ENCODE measurements at places on chromosomes 1 and 21.

- DNase-seq, result no peak
Measured at GRCh38 chr1:85274969-85275453, 1.4 kb downstream of the BCL10 start.

GRCh38 chr1:21629971-21630370 lies 39.2 kb downstream of the RAP1GAP start:
- DNase-seq, result no peak

DNA sequence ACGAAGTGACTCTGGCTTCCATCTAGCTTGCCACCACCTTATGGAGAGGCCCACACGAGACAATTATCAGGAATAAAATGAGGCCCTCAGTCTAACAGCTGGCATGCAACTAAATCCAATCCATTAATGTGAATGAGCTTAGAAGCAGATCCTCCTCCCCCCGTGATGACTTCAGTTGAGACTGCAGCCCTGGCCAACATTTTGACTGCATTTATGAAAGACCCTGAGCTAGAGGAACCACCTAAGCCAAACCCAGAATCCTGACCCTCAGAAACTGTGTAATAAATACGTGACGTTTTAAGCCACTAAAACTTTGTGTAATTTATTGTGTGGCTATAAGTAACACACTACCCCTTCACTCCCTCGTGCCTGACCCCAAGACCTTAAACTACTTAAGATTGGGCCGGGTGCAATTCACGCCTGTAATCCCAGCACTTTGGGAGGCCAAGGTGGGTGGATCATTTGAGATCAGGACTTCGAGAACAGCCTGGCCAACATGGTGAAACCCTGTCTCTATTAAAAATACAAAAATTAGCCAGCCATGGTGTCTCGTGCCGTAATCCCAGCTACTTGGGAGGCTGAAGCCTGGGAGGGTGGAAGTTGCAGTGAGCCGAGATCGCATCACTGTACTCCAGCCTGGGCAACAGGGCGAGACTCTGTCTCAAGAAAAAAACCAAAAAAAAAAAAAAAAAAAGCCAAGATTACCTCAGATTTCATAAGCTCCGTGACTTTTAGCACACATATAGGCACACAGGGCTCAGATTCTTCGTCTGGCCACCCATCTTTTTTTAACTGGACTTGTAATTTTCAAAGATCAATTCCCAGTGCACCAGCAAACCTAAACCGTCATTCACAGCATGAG lies 72.5 kb downstream of the ENAH start:
- DNase-seq, result no peak

GRCh38 chr1:92218559-92218958 lies 844 bp downstream of the C1orf146 start:
- DNase-seq, result no peak

DNA sequence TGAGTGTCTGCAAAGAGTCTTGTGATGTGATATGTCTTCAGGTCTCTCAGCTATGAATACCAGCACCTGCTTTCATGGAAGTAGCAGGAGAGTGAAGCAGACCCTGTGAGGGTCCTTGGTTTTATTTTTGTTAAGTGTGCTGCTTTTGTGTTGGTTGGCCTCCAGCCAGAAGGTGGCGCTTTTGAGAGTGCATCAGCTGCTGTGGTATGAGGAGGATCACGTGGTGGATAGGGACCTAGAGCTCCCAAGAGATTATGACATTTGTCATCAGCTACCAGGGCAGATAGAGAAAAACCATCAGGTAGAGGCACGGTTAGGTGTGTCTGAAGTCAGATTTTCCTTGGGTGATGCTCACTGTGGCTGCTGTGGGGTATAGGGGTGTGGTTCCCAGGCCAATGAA lies 1232.1 kb downstream of the MRPL39 start:
- DNase-seq, result peak; percentile 44

DNA sequence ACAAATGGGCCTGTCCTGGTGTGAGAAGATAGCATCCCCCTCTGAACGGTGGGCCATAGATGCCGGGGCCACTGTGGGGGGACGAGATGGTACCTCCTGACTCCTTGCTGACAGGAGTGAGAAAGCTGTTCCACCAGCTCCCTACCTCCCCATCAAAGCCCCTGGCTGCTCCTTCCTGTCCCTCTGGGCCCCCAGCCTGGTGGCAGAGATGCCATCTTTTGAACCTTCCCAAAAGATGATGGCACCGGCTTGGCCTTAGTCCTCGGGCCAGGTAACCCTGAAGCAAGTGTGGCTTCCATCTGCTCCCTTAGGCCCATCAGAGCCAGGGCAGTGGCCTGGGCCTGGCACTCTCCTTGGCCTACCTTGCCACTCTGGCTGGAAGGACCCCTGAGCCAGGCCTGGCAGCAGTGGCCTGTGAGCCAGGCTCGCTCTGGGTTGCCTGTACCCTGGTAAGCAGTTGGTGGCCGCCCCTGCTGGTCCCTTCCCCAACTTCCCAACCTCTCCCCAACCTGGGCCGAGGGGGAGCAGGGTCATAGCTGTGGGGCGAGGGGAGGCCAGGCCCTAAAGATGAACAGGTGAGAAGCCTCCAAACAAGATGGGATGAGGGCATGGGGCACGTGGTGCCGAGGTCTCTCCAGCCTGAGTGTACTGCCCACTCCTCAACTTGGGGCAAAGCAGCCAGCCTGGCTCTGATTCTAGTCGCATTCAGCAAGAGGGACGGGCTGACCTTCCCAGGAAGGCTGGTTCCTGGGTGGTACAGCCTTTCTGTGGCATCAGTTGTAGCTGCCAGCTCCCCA lies 34.7 kb downstream of the ZBTB17 start:
- peak; percentile 19 for DNase-seq

DNA sequence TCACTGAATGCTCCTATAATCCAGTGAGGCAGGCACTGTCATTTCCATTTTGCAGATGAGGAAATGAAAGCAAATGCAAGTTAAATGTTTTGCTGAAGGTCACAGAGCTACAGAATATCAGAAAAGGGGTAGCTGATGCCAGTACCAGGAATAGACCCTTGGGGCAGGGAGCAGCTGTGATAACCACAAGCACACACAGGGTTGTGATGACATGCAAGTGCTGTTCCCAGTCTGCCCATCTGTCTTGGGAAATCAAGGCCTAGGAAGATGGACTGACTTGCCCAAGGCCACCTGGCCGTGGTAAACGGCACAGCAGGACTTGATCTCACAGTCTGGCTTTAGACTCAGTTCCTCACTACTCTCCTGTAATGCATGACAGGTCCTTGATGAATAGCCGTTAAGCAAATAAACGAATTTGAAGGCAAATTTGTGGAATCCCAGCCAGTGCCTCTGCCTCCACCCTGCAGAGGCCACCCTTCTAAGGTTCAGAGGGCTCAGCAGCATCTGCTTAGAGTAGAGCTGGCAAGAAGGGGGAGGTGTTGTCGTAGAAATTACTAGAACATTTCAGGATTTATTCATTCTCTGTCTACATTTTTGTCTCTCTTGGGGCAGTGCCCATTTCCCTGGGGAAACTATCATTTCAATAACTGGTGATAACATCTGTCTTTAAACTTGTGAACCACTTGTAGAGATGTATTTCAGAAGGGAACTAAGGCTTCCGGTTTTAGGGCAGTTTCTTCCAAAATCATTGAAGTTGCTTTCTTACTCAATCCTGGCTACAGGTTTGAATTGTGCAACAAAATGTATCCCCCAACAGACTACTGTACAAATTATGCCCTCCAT lies 53.2 kb upstream of the MRPS6 start:
- DNase-seq, result no peak

DNA sequence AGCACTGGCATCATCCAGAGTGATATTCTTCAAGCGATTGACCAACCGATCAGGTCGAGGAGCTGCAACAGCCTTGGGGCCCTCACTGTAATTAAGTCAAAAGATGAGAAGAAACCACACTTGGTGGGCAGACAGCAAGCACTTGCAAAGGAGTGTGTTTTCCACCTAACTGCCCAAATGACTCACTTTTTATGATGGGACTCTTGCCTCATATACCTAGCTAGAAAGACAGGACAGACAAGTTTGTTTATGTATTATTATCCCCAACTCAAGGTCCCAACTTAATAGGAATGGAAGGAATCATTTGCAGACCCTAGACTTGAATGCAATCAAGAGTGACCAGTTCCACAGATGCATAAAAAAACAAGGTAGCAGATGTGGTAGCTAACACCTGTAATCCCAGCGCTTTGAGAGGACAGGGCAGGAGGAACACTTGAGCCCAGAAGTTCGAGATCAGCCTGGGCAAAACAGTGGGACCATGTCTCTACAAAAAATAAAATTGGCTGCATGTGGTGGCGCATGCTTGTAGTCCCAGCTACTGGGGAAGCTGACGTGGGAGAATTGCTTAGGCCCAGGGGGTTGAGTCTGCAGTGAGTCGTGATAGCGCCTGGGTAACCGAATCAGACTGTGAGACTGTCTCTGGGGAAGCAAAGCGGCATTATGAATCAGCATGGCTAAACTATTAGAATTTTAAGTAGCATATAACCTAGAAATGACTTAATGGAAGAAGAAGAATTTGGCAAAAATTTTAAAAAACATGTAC lies 2.3 kb upstream of the NRAS start:
- peak; percentile 31 for DNase-seq

- no peak for DNase-seq
Measured at GRCh38 chr1:163813251-163813650, 491.5 kb downstream of the NUF2 start.

DNA sequence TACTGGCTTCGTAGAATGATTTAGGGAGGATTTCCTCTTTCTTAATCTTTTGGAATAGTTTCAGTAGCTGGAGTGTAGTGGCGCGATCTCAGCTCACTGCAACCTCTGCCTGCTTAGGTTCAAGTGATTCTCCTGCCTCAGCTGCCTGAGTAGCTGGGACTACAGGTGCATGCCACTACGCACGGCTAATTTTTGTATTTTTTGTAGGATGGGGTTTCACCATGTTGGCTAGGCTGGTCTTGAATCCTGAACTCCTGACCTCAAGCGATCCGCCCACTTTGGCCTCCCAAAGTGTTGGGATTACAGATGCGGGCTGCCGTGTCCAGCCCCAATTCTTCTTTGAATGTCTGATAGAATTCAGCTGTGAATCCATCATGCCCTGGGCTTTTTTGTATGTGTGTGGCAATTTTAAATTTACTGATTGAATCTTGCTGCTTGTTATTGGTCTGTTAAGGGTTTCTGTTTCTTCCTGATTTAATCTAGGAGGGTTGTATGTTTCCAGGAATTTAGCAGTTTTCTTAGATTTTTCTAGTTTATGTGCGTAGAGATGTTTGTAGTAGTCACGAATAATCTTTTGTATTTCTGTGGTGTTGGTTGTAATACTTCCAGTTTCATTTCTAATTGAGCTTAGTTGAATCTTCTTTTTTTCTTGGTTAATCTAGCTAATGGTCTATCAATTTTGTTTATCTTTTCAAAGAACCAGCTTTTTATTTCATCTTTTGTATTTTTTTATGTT lies 15.3 kb downstream of the MAN1C1 start:
- peak; percentile 19 for DNase-seq

DNA sequence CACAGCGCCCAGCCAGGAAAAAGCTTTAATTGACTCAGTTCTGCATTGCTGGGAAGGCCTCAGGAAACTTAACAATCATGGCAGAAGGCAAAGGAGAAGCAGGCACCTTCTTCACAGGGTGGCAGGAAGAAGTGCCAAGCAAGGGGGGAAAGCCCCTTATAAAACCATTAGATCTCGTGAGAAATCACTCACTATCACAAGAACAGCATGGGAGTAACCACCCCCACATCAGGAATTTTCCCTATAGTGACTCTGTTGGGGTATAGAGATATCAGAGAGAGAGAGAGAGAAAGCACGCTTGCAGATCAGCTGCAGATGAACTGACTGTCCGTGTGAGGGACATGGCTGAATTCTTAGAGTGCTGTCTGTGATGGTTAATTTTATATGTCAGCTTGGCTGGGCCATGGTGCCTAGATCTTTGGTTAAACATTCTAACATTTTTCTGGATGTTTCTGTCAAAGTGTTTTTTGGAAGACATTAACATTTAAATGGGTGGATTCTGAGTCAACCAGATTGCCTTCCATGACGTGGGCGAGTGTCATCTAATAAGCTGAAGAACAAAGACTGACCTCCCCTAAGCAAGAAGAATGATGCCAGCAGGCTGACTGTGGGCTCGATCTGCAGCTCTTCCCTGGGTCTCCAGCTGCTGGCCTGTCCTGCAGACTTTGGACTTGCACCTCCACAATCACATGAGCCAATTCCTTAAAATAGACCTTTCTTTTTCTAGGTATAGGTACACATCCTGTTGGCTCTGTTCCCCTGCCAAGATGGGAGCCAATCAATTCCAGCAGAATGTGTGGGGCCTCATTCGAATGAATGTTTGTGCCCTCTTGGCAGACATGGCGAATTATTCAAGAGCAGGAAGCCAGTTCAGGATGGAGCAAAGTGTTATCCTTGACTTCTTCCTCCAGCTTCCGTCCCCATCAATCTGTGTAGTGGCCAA lies 21.4 kb upstream of the CPT2 start:
- no peak for DNase-seq

- no peak for DNase-seq
Measured at GRCh38 chr1:109535971-109536491, 3.6 kb upstream of the GPR61 start.

- DNase-seq, result no peak
Measured at GRCh38 chr1:205991237-205991636, 12.0 kb downstream of the RAB7B start.

DNA sequence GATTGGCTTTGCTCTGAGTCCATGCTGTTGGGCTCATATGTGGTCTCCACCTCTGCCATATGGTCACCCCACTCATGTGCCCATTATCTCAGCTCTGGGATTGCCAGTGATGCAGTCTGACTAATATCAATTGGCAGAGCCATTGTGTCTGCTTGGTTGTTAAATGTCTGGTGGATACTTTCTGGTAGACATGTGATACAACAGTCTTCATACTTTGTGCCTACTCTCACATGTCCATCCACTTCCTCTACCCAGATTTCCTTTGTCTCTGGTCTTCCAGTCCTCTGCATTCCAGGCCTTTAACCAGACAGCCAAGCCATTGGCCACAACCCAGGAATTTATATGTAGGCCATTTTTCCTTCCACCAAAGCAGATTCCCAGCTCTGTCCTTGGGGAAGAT lies 30.8 kb upstream of the DIPK1A start:
- no peak for DNase-seq

DNA sequence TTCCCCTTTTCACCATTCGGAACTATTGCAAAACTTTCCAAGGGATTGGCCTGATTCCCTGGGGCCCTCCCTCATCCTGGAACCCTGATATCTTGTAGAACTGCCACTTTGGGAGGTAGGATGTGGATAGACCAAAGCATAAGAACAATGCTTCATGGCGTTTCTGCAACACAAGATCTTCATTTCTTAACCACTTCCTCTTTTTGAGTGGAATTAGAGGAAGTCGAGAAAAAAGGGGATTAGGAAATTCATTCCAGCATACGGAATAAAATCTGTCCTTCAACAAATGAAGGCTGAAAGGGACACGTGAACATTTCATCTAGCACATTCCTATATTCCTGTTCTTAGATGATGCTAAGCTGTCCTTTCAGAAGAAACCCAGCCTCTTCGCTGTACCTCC lies 149.3 kb downstream of the HUNK start:
- DNase-seq, result no peak

DNA sequence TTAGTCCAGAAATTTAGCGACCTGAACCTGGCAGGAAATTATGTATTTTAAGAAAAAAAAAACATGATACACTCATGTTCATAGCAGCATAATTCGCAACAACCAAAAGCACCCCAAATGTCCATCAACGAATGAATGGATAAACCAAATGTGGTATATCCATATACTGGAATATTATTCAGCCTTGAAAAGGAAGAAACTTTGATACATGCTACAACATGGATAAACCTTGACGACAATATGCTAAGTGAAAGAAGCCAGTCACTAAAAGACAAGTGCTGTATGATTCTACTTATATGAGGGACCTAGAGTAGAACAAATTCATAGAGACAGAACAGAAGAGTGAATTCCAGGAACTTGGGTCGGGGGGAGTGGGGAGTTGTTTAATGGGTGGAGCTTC lies 698 bp upstream of the OLIG1 start:
- no peak for DNase-seq

Measured in activated T-cell treated with anti-CD3 and anti-CD28 coated beads, Interleukin-2, amount 50 U/mL, for 48 hours (primary cell).